ENCODE measurements at places on chromosomes 7 and 10.

- no peak for DNase-seq
Measured at GRCh38 chr7:127901895-127902703, 129.1 kb downstream of the LRRC4 start.

- no peak for DNase-seq
Measured at GRCh38 chr10:19818876-19819275, 2.6 kb downstream of the PLXDC2 start.

DNA sequence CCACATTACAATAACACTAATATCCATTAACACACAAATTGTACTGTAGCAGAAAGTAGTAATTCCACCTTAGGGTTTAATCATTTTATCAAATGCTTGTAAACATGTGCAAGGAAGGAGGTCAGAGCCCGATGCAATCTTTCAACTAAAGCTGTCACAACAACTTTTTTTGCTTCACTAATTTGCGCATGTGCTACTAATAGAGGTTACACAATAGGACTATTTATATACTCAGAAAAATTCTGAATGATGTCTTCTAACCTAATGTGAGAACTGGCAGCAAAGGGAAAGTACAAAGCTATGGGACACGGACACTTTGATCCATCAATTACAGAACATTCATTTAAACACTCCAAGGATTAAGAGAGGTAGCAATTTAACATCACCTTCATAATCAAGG lies 244.4 kb downstream of the CHCHD3 start:
- DNase-seq = no peak

GRCh38 chr10:124211921-124212320 lies 118.5 kb upstream of the CHST15 start:
- DNase-seq = no peak

DNA sequence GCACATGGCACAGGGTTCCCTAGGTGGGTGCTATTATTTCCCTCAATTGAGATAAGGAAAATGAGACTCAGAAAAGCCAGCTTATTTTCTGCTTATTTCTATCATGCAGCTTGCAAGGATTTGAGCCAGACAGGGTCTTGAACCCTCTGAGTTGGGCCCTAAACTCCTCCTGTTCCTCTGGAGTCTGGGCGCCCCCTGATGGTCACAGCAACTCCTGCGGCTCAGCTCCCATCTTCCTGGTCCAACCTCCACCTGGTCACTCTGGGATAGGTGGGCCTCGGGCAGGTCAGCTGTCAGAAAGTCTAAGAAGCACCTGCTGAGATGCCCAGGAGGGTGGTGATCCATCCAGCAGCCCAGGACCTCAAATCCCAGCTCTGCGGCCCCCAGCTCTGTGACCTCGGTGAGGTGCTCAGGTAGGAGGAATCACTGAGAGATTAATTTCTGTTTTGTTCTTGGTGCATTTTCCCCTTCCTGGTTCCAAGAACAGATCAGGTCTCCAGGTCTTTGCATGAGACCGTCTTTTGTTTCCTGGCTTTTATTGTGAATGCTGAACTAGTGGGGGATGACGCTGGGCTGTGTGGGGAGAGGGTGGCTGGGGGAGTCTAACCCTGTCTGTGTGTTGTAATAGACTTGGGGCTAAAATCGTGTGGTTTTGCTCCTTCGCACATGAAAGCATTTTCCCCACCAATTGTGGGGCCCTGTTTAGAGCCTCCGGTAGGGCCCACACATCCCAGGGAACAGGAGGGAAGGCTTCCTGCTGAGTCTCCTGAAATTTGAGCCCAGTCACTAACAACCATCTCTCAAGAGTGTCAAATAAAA lies 32.8 kb downstream of the TMEM130 start:
- no peak for DNase-seq

DNA sequence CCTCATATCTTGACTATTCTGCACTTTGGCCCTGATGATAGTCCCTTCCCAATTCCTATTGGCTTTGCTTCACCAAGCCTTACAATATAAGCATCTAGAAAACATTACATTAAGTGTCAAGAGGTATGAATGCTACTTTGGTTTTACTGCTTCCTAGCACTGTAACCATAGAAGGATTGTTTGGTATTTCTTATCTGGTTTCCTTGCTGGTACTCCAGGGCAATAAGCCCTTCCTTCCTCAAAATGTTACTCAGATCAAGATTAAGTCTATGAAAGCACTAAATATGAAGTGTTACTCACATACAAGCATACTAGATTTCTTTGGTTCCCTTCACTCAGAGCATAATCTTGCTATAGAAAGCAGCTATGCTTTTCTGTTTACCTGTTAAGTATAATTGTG lies 492.5 kb downstream of the ETV1 start:
- DNase-seq = no peak

- DNase-seq = no peak
Measured at GRCh38 chr7:98203261-98203963, 7.8 kb upstream of the BHLHA15 start.

DNA sequence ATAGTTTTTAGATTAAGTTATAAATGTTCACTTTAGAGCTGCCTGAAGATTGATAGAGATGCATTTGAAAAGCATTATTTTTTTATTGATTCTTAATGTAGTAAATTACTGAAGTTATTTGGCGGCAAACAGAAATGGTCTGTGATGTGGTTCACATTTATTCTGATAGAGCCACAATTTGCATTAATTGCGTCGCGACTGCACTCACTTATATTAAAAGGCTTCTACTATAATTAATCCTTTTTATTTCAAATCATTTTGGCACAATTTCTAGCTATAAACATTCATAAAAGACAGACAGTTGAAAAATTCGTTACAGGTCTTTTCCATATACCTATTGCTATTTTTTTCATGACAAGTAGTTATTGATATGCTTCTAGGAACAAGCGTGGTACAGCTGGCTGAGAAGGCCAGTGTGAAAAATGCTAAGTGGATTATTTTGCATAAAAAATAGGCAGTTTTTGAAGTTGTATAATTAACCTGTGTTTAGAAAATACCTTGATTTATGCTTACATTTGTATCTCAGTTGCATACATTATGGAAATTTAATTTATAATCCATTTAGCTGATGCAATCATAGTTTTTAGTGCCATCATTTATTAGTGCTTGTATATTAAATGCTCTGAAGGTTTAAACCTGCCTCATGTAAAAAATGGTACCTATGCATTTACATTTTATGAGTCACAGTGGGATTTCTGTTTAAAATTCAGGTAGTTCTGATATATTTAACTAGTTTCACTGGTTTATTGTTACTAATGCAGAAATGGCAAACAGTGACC lies 92.1 kb upstream of the DNAJB6 start:
- no peak for DNase-seq

DNA sequence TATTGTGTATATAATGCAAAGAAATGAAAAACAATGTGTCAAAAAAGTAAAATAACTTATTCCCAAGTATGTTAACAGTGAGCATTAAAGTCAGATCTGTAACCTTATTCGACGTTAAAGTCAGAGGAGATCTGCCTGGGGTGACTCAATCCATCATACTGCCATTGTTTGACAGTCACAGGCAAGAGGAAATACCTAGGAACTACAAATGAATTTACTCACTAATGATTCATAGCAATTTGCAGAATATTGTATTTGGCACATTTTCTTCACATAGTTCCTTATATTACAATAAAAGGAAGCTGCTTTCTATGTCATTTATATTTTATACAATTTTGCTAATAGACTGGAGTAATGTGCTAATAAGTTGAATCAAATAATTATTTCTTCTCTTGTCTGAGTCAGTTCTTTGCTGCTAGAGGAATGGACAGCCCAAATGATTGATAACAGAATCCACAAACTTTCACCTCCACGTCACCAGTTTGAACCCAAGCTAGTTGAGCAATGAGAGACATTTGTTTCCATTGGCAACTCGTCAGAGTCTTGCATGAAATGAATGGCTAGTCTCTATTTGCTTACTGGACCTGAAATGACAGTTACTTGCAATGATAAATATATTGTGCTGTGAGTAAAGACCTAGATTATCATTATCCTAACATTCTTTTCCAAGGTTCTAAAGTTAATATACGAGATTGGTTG lies 48.5 kb upstream of the TMEM106B start:
- DNase-seq = no peak

DNA sequence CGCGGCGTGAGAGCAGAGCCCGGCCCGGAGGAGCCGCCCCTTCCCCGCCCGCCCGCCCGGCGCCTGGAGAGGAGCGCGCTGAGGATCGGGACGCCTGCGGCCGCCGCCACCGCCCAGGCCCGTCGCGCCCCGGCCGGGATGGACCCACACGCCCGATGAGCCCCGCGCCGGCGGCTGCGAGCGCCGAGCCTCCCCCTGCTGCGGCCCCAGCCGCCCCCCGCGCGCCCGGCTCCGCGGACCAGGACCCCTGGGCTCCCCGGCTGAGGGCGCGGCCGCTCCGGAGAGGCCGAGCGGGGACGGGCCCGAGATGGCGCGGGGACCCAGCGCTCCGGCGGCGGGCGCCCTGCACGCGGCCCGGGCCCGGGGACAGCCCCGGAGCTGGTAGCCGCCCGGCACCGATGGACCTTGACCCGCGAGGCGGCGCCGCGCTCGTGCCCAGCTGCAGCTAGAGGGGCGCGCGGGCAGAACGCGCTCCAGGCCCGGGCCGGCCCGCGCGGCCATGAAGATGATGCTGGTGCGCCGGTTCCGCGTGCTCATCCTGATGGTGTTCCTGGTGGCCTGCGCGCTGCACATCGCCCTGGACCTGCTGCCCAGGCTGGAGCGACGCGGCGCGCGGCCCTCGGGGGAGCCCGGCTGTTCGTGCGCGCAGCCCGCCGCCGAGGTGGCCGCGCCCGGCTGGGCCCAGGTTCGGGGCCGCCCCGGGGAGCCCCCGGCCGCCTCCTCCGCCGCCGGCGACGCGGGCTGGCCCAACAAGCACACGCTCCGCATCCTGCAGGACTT lies 520 bp downstream of the FAM20C start:
- DNase-seq = no peak

- DNase-seq = no peak
Measured at GRCh38 chr7:144936314-144936713, 100.5 kb upstream of the TPK1 start.

- no peak for DNase-seq
Measured at GRCh38 chr7:16460789-16461493, 4.6 kb downstream of the SOSTDC1 start.

GRCh38 chr10:131725581-131726069 lies 175.2 kb upstream of the PPP2R2D start:
- no peak for DNase-seq

- no peak for DNase-seq
Measured at GRCh38 chr10:126921974-126922525, 16.8 kb downstream of the DOCK1 start.
